Fibroblast of skin of left biceps (primary cell): ENCODE measurements at places on chromosomes 1 and 21.

GRCh38 chr1:52590266-52590665 lies 11.9 kb upstream of the GPX7 start:
- DNase-seq = no peak

DNA sequence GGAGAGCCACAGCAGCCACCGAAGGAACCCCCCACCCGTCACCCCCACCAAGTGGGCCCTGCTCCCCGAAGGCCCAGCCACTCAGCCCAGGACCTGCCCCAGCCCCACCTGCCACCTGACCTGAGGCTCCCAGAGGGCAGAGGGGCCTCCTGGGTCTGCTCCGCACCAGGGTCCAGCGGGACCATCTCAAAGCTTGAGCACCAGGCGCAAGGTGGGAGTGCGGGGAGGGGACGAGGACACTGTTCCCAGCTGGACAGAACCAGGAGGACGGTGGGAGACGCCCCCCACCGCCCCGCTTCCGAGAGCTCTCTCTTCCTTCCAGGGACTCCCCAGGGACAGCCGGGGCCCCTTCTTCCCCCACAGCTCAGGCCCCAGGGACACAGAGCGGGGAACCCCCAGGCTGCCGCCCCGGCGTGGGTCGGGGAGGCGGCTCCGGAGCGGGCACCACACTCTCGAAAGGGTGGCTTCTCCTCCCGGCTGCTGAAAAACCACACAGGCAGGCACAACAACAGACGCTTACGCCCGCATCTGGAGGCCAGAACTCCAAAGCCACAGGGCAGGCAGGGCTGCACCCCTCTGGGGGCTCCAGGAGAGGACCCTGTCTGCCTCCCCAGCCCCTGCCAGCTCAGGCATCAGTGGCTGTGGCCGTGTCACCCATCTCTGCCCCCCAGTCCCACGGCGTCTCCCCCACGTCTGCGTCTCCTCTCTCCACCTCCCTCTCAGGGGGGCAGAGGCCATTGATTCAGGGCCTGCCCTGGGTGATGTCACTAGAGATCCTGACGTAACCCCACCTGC lies 1.9 kb upstream of the TTLL10 start:
- DNase-seq = no peak

GRCh38 chr1:109788695-109789521 lies 25.2 kb upstream of the EPS8L3 start:
- DNase-seq = no peak

- no peak for DNase-seq
Observed at GRCh38 chr1:27332536-27333281, 9.1 kb upstream of the SYTL1 start.

GRCh38 chr1:195773931-195774330 lies 834.3 kb downstream of the KCNT2 start:
- no peak for DNase-seq

DNA sequence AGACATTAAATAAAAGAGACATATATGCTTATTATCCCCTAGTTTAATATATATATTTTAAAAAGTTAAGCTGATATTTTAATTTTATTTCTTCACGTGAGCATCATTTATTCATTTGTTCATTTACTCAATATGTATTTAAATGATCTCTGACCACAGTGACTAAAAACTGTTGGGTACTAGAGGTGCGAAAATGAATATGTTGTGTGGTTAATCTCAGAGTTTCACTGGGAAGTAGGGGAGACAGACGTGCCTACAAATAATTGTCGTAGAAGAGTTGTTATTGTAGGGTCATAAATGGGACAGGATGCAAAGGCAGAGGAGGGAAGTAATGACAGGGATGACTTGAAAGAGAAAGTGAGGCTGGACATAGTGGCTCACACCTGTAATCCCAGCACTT lies 213.0 kb upstream of the CACYBP start:
- no peak for DNase-seq

DNA sequence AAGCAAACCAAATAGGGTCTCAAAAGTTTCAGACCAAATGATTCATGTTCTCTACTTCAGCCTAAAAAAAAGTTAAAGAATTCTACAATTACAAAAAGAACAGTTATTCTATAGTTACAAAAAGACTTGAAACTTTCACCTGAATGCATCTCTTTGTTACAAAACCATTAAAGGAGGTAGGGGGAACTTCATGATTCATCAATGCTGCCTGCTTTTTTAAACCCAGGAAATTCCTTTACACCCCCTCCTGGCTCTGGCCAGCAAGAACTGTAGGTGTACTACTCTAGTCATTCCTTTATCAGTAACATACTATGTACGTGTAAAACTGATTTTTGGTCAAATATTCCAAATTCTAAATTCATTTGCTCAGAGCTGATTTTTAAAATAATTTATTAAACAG lies 5.0 kb downstream of the FAF1 start:
- DNase-seq = no peak

GRCh38 chr1:226349801-226350518 lies 41.0 kb upstream of the LIN9 start:
- no peak for DNase-seq

DNA sequence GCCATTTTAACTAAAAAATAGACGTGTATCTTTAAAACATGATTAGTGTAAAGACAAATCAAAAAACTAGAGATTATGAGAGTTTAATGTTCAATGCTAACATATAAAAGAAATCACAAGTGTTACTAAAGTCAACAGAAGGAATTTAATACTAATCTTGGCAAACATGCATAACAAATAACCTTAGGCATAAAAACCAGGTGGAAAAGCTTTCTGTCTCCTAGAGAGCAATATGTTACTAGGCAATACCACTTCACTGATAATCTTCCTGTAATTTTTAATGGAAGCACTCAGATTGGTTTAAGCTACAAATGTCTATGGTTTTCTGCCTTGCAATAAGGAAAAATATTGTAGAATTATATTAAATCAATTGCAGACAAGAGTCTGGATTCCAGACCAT lies 121.9 kb downstream of the NME7 start:
- no peak for DNase-seq

GRCh38 chr1:84433258-84434080 lies 35.2 kb downstream of the DNASE2B start:
- peak; percentile 34 for DNase-seq

GRCh38 chr1:213330281-213330680 lies 279.2 kb downstream of the RPS6KC1 start:
- no peak for DNase-seq

DNA sequence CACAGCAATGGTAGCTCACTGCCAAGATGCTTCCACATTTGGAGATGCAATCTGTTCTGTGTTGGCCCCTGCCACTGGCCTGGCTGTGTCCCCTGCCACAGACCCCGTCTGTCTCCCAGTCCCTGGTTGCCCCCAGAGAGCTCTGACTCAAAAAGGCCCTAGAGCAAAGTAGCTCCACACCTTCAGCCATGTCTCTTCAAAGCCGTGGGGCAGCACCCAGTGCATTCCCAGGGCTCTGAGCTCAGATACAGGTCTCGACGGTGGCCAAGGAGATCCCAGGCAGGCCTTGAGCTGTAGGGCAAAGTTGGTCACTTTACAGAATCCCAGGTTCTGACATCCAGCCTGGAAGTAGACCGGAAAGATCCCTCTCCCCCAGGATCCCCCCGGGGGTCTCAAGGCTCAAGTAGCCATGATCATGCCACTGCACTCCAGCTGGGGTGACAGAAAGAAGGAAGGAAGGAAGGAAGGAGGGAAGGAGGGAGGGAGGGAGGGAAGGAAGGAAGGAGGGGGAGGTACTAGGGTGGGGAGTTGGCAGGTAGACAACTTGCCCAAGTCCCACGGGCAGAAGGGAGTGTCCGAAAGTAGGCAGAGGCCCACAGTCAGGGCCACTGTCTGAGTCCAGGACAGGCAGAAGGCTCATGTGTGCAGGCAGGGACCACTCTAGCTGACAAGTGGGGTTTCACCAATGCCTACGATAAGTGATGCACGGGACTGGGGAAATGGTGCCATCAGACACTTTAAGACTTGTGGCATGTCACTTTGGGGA lies 4.8 kb upstream of the ARF1 start:
- DNase-seq = no peak

- DNase-seq = no peak
Observed at GRCh38 chr1:206004826-206005225, 1.6 kb upstream of the RAB7B start.
